RKO (cell line): ENCODE measurements at places on chromosomes 2 and 18.

GRCh38 chr2:222760301-222760897 is 88.9 kb downstream of the MOGAT1 start:
- no peak for DNase-seq

- no peak for DNase-seq
Measured at GRCh38 chr2:81523344-81523743, 1218.8 kb upstream of the LRRTM1 start.

DNA sequence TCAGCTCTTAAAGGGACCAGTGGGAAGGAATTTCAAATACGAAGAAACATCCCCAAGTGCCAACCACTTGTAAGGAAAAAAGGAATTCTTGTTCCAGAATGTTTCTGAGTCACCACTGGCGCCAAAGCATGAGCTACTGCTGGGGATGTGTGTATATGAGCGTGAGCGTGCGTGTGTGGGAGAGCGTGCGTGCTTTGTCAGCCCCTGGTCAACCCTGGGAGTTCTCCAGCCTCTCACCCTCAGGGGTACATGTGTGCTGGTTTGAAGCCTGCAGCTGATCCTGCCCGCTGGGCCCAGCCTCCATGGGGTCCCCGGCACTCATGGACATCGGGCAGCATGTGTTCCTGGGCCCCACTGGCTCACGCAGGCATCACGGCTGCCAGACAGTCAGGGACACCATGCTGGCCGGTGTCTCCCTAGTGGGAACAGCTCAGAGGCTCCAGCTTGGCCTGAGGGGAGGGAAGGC is 17.1 kb downstream of the HS6ST1 start:
- DNase-seq: no peak

DNA sequence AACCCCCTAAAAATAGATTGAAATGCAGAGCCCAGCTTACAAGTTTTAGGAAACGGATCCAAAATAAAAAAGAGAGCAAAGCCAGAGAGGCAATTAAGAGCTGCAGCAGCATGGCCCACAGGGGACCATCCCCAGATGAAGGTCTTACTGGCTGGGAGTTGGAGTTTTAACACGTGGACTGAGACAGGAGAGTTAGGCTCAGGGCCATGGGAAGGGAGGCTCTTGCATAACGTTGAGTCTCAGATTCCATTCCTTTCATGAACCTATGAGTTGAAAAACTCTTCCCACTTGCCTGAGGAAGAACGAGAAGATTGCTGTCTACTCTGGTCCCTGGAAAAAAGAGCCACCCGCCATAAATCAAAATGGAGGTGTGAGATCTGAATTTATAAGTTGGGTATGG is 101.8 kb upstream of the NDUFV2 start:
- no peak for DNase-seq

DNA sequence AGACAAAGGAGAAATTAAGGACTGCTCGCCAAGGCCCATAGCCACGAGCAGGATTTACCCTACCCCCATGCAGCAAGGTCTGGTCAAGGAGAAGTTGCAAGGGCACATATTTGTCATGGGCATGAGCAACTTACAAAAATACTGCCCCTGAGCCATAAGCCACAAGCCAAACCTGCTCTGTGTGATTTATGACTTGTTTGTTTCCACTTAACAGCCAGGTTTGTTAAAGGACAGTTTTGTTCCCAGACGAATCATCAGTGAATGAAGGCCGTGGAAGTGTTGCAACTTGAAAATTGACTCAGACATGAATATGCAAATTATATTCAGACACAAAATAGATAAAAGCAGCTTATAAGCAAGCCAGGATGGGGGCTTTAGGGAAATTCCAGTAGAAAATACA is 31.3 kb upstream of the EVA1A start:
- peak; percentile 35 for DNase-seq

GRCh38 chr18:27956001-27956640 is 220.8 kb downstream of the CDH2 start:
- DNase-seq: no peak

DNA sequence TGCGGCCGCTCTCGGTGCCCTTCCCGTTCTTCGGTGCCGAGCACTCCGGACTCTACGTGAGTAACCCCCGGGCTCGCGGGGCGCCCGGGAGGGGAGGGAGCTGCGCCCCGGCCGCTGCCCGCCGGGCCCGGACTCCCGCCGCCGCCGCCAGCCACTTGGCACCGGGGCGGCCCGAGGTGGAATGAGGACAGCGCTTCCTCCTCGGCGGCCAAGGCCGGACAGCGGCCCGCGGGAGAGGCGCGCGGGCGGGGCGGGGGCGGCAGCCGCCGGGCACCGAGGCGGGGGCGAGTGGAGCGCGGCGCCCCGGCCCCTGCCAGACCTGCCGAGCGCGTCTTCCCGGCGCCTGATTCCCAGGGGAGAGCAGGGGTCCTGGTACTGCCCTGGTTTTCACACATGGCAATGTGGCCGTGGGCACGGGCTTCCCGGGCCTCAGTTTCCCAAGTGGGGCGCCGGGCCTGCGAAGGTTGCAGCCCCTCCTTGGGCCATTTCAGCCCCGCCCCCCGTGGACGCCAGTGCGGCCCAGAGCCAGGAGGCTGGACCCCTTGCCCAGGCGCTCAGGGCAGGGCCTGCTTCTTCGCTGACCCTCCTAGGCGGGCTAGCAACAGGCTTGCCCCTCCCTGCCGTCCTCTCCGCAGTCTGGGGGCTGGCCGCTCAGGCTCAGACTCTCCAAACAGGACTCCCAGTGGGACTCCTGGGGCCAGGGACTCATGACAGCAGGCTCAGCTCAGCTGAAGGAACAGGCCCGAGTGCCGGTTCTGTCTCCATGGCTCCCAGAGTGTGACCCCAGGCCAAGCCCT is 775 bp downstream of the SNED1 start:
- peak; percentile 11 for DNase-seq

DNA sequence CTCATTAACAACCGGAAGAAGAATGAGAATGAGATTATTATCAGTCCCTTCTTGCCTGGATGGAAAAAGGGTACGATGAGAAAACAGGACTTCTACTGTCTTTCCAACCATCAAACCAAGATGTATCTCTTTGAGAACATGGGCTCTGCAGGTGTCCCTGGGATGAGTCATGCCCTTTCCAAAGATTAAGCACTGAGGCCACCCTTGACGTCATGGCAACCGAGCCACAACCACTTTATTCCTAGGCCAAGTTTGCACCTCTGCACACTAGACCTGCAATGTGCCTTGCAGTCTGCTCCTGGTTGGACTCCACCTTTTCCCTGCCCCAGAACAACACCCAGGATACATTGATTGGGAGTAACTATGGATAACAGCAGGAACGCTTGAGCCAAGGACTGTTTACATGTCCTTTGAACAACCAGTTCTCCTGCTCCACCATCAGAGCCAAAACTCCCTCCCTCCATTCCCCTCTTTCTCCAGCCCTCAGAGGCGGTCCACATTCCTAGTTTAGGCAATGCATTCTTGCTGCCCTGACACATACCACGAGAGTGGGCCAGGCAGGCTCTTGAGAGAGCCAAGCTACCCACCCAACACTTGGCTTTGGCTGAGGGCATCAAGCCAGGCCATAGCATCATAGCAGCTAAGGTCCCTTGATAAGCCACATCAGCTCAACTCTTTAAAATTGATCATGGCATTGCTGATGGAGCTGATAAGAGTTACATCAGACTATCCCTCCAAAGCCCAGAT is 310.7 kb downstream of the TNS1 start:
- no peak for DNase-seq

GRCh38 chr2:19717446-19717845 is 184.3 kb downstream of the TTC32 start:
- DNase-seq: no peak

GRCh38 chr2:128425731-128426620 is 107.3 kb upstream of the HS6ST1 start:
- DNase-seq: no peak

DNA sequence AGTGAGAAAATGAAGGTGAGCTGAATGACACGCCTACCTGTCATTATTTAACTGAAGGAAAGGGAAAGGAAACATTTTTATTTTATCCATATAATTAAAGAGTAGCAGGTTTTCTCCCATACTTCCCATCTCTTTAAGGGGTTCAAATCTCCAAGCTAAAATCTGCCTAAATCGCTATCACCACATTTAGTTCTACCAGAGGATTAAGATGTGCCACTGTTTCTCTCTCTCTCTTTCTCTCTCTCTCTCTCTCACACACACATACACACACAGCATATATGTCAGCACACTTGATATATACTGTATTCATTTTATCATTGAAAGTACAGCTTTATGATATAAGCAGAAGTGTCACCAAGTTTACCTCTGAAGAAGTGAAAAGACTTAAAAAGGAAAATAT is 3.1 kb downstream of the WIPF1 start:
- no peak for DNase-seq

DNA sequence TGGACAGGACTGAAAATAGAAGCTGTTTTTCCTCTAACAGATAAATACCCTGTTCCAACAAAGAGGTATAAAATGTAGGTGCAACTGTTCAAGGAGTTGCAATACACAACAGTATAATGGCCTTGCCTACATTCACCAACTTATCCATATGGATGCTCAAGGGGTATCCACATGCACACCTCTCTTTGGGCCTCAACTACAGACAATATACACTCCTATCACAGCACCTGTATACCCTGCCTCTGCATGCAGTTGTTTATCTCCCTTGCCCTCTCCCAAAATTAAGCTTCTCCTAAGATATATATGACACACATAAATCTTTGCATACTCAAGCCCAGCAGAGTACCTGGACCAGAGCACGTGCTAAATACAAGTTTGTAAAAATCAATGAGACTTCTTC is 37.3 kb downstream of the DARS1 start:
- DNase-seq: no peak

GRCh38 chr2:200811333-200812121 is at the start of gene BZW1:
BZW1 (plus strand) TSS chr2:200811910; CDS start chr2:200813218, 1,308 bp downstream.
- peak; percentile 95 for DNase-seq

- DNase-seq: no peak
Measured at GRCh38 chr18:28350821-28351220, 173.9 kb upstream of the CDH2 start.

- no peak for DNase-seq
Measured at GRCh38 chr2:108884619-108885018, 98.0 kb downstream of the CCDC138 start.

- DNase-seq: no peak
Measured at GRCh38 chr2:142586693-142587580, 290.5 kb upstream of the KYNU start.

- peak; percentile 68 for DNase-seq
Measured at GRCh38 chr2:48946449-48947048, 191.0 kb upstream of the LHCGR start.
